Right ventricle myocardium inferior (tissue), 1 donor: ENCODE measurements at places on chromosomes 2 and 18. TPM values are rescaled to one million over a fixed set of nuclear protein-coding genes. Genes with fewer than 3 reads are reported as not detected.

HSBP1L1 gene
- total RNA-seq, result 12.5 TPM

- DNase-seq, result no peak
Measured at GRCh38 chr2:163155279-163155883, 316.8 kb upstream of the KCNH7 start.

SLC16A14 gene
- total RNA-seq, result 5.4 TPM

GRCh38 chr2:46569766-46570165 lies 90.4 kb downstream of the TMEM247 start:
- DNase-seq, result no peak

- no peak for DNase-seq
Measured at GRCh38 chr18:48742706-48743475, 204.1 kb downstream of the CTIF start.

- DNase-seq, result no peak
Measured at GRCh38 chr2:157830696-157831570, 45.2 kb downstream of the ACVR1 start.

EIF2AK2 gene
- 20.7 TPM for total RNA-seq

LCT gene
- total RNA-seq, result not detected

- no peak for DNase-seq
Measured at GRCh38 chr2:198656869-198657268, 800.9 kb downstream of the SATB2 start.

NGEF gene
- total RNA-seq, result 0.51 TPM

DNA sequence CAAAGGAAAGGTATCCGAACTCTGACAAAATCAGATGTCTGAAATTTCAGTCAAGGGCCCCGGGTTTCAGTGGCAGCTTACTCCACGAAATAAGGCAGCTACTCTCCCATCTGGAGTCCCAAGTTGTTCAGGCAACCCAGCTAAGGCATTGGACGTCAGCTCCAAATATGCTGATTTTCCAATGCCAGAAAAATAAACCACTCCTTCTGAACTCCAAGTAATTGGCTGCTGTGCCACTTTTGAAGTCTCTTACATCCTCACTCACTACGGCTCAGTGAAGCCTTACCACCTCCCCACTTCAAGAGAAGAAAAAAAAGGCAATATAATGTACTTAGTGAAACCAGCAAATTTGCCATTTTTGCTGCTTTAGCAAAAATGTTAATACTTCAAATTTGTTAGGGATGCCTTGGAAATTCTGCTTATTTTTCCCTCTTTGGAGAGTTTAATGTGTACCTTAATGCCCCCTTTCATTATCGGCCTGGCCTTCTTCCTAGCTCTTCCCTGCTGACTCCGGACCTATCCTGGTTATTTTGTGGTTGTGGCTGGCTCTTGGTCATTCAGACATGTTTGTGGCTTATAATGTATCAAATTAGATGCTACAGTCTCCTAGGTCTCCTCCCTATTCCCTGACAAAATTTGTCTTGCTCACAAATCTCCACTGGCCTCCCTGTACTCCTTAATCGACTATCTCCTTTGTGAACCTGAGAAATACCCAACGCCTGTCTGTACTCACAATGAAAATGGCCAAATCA lies 589.2 kb upstream of the ZEB2 start:
- DNase-seq, result no peak

- DNase-seq, result no peak
Measured at GRCh38 chr2:64839844-64840243, 149.4 kb upstream of the SLC1A4 start.

L3MBTL4 gene
- 1.1 TPM for total RNA-seq

TGFA gene
- 1.0 TPM for total RNA-seq

DNA sequence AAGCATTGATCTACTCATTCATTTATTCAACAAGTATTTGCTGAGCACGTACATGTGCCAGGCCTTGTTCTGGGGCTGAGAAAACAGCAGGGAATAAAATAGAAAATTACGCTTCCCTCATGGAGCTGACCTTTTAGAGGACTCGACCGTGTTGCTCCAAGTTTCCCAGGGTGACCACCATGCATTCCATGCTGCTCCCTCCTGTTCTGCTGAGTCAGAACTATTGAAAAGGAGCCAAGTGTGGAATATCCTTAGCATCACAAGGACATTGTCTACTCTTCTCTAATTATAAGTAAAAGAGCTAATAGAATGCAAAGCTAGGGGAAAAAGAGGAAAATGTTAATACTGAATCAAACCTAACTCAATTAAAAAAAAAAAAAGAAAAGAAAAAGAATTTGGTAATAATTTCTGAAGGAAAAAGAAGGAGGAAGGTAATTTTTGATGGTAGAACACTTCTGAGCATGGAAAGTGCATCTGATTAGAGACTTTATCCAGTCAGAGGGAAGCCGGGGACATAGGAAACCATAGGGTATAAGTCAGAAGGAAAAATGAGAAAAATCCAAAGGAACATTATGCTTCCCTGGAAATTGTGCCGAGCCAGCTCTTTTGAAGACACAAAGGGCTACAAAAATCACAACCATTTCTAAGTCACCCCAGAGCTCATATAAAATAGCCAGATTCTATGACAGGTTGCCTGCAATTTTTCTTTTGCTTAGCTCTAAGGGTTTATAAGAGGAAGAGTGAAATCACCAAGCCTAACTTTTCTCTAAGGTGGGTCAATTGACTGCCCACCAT lies 339.4 kb downstream of the RND3 start:
- no peak for DNase-seq

CYTIP gene
- total RNA-seq, result 1.7 TPM

DNA sequence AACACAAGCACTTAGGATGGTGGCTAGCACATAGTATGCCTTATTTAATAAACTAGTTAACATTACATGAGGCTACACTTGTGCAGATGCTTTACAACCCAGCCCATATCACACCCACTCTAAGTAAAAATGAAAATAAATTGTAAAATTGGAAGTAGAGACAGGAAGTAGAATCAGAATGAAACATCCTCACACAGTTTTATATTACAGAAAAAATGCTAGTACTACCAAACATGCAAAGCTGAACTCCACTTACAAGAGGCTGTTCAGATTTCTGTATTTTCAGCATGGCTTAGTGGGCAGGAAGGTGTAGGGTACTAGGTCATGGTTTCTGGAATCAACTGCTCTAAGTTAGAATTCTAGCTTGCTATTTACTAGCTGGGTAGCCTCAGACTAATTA lies 18.2 kb upstream of the CRIM1 start:
- DNase-seq, result no peak

GRCh38 chr2:107068069-107068916 lies 182.3 kb upstream of the ST6GAL2 start:
- no peak for DNase-seq

GRCh38 chr2:200278694-200279316 lies 27.7 kb upstream of the SPATS2L start:
- DNase-seq, result no peak

- no peak for DNase-seq
Measured at GRCh38 chr18:23170137-23170536, 34.9 kb downstream of the CABLES1 start.

- DNase-seq, result no peak
Measured at GRCh38 chr2:57793310-57793709, 253.3 kb upstream of the VRK2 start.

RAB17 gene
- 2.4 TPM for total RNA-seq

- DNase-seq, result no peak
Measured at GRCh38 chr2:41038408-41038807, 586.5 kb upstream of the SLC8A1 start.

GRCh38 chr2:212596688-212597087 lies 58.1 kb upstream of the ERBB4 start:
- no peak for DNase-seq

DNA sequence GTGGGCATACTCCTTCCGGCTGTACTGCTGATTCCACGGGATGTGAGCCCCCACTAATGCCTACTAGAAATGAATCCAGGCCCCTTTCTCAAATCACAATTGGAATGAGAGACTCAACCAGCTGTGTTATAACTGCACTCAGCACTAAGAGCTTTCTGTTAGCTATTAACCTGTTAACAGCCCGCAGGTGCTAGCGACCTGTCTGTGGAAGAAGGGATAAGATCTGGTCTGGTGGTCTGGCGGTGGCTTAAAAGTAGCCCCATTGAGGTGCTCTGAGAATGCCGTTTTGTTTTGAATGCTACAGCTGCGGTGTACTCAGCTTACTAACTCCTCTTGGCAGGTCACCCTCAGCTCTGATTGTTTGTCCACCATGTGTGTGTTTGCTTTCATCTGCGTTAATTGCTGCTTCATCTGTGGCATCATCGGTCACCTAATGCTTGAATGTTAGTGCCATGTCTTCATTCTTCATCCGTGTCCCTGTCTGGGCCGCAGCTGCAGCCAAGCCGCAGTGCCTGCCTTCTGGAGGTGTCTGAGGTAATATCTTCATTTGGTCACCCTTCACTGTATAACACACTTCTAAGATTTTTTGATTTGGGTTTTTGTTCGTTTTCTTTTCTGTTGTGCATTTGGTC lies 16.3 kb downstream of the RAB12 start:
- no peak for DNase-seq

- DNase-seq, result no peak
Measured at GRCh38 chr2:50556934-50557575, 474.9 kb downstream of the NRXN1 start.

DNA sequence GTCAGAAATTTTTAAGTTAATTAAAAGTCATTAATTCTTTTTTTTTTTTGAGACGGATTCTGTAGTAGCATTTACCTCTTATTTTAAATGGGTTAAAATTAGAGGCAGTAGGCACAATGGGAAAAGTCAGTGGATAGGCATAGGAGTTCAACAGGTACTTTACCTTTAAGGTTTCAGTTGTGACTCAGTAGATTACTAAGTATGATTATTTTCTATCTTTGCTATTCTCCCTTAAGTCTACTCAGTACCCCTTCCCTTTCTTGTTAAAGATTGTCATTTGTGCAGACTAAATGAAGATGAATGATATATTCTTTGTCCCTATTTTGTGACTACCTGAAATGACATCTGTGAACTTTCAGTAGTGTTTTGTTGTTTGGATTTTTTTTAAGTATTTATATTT lies 19.7 kb downstream of the CCNYL1 start:
- DNase-seq, result no peak

HRH4 gene
- total RNA-seq, result 0.19 TPM

GRCh38 chr2:64296140-64296480 lies 151.9 kb upstream of the PELI1 start:
- DNase-seq, result no peak

PAIP2B gene
- total RNA-seq, result 64.9 TPM

- no peak for DNase-seq
Measured at GRCh38 chr18:55264108-55264507, 304.8 kb upstream of the CCDC68 start.

- DNase-seq, result no peak
Measured at GRCh38 chr18:53864770-53865169, 359.7 kb downstream of the MBD2 start.

DNA sequence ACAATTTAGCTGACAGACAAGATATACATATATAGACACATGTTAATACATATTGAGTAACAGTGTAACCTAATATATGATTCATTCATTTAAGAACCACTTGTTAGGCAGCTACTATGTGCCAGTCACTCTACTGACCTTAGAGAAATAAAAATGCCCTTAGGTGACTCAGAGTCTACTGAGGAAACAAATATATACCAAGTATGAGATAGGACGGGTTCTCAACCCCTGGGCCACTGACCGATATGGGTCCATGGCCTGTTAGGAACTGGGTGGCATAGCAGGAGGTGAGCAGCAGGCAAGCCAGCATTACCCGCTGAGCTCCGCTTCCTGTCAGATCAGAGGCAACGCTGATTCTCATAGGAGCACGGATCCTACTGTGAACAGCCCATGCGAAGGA lies 14.8 kb downstream of the STRN start:
- DNase-seq, result no peak

DPP10 gene
- total RNA-seq, result 0.05 TPM

- DNase-seq, result no peak
Measured at GRCh38 chr18:21672521-21673267, 31.9 kb downstream of the ABHD3 start.

GRCh38 chr2:28754321-28754720 lies 2.7 kb downstream of the PPP1CB start:
- DNase-seq, result no peak

OSBPL1A gene
- 78.9 TPM for total RNA-seq
